AG04450 (cell line): ENCODE measurements at places on chromosomes 16 and 17.

GRCh38 chr16:27033281-27033979 is 33.3 kb upstream of the C16orf82 start:
- no peak for DNase-seq

DNA sequence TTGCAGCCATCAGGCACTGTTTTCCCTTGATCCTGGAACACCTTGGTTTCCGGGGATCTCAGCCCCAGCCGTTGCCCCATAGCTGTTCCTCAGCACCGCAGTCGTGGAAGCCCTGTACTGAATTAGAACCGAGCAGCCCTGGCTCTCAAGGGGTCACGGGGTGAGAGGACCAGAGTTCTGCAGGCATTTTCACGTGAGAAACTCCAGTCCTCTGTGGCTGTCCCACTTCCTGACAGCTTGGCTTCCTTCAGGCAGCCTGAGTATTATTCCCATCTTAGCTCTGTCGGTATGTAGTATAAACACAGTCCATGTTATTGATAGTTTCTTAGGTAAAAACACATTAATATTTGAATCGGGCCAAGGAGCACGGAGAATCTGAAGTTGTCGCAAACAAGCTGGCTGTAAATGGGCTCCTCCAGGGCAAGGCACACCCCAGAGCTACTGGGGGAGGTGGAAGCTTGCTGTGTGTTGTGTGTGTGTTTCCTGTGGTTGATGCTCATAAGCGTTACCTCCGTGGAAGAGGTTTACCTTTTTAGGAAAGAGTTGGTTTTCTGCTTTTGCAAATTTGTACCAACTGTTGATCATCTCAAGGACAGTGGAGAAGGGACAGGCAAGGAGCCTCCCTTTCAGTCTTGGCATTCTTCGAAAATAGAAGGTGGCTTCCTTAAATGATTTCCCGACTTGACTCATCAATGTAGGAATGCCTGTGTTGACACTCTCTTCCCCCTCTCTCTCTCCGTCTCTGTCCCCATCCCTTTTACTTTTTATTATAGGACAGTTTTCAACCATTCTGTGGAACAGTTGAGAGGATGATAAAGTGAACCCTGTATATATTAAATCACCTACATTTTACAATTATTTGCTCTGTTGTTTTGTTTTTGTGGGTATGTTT is 208.9 kb upstream of the CHMP6 start:
- DNase-seq: no peak

DNA sequence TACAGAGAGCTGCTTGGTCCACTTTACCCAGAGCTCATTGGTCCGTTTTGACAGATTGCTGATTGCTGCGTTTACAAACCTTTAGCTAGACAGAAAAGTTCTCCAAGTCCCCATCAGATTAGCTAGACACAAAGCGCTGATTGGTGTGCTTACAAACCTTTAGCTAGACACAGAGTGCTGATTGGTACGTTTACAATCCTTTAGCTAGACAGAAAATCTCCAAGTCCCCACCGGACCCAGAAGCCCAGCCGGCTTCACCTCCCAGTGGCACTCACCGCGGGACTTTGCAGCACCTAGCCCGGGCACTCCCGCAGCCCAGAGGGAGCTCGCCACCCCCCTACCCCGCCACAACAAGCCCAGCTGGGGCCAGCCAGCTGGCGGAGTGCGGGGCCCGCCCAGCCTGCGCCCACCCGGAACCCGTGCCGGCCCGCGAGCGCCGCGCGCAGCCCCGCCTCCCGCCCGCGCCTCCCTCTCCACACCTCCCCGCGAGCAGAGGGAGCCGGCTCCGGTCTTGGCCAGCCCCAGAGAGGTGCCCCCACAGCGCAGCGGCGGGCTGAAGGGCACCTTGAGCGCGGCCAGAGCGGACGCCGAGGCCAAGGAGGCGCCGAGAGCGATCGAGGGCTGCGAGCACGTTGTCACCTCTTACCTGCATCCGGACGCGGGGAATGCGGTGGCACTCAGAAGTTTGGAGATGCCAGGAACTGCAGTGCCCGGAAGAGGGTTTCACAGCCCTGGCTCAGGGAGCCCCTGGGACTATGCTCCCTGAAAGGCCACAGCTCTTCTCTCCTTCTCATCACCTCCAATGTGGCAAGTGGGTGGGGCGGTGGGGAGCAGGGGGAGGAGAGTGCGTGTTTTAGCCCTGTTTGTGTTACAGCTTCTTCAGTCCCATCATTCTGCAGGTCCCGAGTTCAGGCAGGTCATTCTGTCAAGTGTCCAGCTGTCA is 1504.5 kb downstream of the CDH11 start:
- no peak for DNase-seq

- DNase-seq: no peak
These were observed 3.5 kb downstream of the SEC14L1 start for GRCh38 chr17:77144227-77144626.

GRCh38 chr17:33519692-33520091 is 226.6 kb upstream of the ASIC2 start:
- no peak for DNase-seq

DNA sequence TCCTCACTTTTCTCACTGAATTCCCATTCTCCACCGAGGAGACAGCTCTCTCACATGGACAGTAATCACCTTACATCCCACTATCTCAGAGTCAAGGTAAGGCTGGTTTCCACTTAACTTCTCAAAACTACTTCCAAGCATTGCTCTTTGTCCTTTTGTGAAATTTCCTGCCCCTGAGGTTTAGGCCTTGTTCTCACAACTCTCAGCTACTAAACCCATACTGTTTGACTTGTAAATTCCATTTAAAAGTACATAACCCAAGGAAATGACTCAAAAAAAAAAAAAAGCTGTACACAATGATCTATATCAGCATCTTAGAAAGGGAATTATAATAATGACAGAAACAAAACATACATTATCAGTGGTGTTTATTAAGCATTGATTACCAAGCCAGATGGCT is 8.8 kb downstream of the CDC27 start:
- no peak for DNase-seq

GRCh38 chr17:62618647-62619416 is 8.6 kb upstream of the MRC2 start:
- no peak for DNase-seq
